ENCODE measurements at places on chromosomes 7 and 10.

- DNase-seq = no peak
Measured at GRCh38 chr7:101754424-101755159, 62.8 kb upstream of the CUX1 start.

GRCh38 chr10:24254180-24254579 lies 45.2 kb downstream of the KIAA1217 start:
- DNase-seq = no peak

GRCh38 chr10:43904844-43905243 lies 256.2 kb upstream of the ZNF32 start:
- no peak for DNase-seq

DNA sequence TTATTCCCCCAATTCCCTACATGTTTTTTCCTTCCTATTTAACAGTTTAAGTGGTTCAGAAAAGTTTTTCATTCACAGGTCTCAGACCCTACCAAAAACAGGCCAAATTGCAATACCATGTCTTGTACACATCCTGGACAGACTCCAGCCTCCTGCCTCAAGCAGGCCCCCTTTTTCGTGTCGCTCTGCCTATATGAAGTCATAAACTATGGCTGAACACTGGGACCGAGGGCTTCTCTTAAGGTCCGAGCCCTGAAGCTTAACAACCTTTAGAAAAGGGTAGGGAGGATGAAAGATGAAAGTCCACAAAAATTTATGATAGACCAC lies 1.4 kb downstream of the FBXW4 start:
- no peak for DNase-seq

DNA sequence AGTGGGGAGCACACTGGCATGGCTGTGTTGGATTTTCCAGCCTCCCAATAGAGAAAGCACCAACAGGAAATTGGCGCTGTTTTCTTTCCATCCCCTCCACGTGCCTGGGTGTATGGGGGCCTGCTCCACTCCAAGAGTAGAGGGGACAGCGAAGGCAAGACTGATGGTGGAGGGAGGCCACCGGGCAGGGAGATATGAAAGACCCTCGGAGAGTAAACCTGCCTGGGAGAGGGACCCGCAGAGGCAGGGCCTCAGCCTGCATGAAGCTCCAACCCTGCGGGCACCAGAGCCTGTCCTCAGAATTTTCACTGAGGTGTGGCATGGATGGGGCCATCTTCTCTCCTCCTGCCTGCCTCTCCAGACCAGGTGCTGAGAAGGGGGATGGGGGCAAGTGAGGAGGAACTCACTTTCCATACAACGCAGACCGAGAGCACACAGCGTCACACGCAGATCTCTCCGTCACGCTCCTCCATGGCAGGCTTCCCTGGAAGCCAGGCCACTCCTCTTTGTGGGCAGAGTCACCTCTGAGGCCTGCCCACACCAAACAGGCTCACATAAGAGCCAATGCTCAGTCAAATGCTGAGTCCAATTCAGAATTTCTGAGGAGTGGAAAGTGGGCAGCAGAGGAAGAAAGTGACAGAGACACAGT lies 18.8 kb downstream of the ANXA11 start:
- no peak for DNase-seq

- DNase-seq = no peak
Measured at GRCh38 chr7:129168231-129169021, 20.0 kb upstream of the SMO start.

GRCh38 chr10:6200734-6201515 lies 1.8 kb upstream of the PFKFB3 start:
- no peak for DNase-seq

- DNase-seq = no peak
Measured at GRCh38 chr7:25863005-25863728, 288.8 kb upstream of the NFE2L3 start.

- DNase-seq = no peak
Measured at GRCh38 chr10:15453457-15453856, 82.4 kb upstream of the FAM171A1 start.

DNA sequence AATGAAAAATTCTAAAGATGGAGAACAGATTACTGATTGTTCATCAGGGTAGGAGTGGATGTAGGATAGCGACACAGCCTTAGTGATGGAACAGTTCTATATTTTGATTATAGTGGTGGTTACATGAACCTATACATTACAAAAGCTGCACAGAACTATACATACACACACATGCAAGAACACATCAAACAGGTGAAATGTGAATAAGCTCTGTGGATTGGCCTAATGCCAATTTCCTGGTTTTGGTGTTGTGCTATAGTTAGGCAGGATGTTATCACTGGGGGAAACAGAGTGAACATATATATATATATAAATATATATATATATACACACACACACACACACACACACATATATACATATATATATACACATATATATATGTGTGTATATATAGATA lies 76.4 kb upstream of the PIK3CG start:
- no peak for DNase-seq

- DNase-seq = no peak
Measured at GRCh38 chr7:28503396-28503795, 91.1 kb downstream of the CREB5 start.

GRCh38 chr7:65307651-65308299 lies 65.9 kb upstream of the ZNF92 start:
- peak; percentile 50 for DNase-seq

GRCh38 chr10:34808801-34809745 lies 6.0 kb downstream of the PARD3 start:
- DNase-seq = peak; percentile 11

- DNase-seq = no peak
Measured at GRCh38 chr10:11457336-11457735, 154.1 kb downstream of the USP6NL start.

- DNase-seq = no peak
Measured at GRCh38 chr10:59757966-59758365, 4.7 kb upstream of the MRLN start.

DNA sequence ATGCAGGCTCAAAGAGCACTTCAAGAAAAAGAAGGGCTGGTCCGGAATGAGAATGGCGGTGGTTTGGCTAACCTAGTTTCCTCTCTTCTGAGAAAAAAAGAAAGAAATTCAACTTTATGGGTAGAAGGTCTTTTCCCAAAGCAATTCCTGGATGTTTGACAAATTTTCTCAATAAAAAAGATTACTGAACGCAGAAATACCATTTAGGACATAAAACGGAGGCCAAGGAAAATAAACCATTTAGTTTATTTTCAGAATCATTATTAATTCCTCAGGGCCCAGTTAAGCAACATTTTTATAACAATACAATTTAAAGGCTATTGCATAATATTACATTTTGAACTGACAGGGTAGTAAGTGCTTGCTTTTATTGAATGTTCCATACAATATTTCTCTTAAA lies 284.6 kb upstream of the ANKRD30A start:
- no peak for DNase-seq

DNA sequence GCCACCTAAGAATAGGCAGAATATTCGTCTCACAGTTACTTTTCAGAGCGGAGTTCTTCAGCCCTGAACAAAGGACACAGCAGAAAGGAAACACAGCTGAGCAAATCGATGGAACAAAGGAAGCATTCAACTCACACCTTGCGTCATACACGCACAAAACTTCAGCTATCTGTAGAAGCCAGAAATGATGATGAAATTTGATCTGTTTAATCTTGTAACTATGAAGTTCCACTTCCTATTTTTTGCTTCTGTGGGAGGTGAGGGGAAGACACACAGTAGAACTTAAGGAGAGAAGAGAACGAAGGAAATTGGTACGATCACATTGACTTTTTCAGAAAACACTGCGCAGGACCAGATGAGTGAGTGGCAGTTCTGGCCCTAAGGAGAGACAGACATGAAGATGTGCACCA lies 26.2 kb downstream of the FAM171A1 start:
- peak; percentile 25 for DNase-seq

GRCh38 chr10:11560076-11560709 lies 51.3 kb downstream of the USP6NL start:
- DNase-seq = no peak

DNA sequence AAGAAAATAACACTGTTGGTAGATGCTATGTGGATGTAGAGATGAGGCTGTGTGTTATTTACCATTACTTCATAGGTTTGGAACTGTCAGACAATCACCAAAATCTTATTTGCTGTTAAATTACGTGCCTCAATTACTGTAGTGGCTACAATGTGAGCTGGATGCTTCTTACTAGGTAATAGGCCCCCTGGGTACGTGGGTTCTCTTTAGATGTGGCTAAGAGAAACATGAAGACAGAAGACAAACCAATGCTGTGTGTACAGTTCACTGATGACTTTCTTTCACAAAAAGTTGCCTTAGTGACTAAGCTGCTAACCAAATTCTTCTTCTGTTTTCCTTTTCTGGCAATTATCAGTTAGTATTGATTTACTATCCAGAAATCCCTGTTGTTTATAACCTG lies 144.6 kb downstream of the SEMA3E start:
- DNase-seq = no peak

- no peak for DNase-seq
Measured at GRCh38 chr7:117916309-117916708, 43.1 kb upstream of the CTTNBP2 start.

DNA sequence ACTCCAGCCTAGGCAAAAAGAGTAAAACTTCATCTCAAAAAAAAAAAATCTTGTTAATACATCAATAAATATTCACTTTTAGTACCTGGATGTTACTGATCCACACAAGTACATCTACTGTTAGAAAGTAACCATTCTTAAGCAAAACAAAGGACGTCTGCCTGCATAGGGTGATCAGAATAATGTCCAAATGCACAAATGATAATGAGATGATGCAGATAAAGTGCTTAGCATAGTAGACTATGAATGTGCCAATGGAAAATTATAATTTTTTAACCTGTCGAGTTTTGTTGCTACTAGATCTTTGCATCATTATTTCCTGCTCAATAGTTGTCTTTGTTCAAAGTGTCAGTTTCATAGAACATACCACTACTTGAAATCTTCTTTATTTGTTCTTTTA lies 109.6 kb upstream of the IMMP2L start:
- no peak for DNase-seq

DNA sequence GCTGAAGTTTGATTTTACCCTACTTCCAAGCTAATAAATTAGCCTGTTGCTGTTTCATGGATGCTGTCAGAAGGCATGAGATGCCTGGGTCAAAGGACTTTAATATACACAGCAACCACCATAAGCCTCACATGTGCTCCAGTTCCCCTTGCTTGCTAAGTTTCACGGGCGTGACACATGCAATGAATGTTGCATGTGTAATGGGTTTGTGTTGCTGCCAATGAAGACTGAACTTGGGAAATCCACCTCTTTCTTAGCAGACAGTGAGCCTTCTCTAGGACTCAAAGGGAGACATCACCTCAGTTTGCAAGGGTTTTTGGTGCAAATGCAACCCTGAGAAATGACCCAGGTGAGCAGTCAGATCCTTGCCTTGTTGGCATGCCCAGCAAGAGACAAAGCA lies 505.5 kb upstream of the PODXL start:
- DNase-seq = no peak

GRCh38 chr7:2702594-2702957 lies 14.6 kb downstream of the AMZ1 start:
- DNase-seq = no peak

DNA sequence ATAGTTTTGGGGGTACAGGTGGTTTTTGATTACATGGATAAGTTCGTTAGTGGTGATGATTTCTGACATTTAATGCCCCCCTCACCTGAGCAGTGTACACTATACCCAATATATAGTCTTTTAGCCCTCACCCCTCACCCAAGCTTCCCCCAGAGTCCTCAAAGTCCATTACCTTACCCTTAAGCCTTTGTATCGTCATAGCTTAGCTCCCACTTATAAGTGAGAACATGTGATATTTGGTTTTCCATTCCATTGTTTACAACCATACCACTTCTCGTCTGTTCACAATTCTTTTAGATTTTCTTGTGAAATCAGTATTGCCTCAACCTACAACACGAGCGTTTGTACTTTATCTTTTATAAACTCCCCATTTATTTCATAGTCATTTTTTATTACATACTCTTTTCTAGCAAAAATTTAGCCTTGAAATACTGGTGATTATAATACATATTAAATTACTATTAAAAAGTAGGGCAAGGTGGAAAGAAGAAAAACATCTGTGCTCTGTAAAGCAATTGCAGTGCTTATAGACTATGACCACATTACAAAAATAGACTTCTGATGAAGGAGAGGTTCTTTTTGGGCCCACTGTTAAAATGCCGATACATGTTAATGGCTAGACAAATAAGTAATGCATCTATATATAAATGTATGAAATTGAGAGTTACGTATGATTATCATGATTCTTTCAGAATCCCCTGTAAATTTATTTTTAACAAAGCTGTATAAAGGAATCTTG lies 164.8 kb downstream of the THSD7A start:
- DNase-seq = no peak

GRCh38 chr10:44828508-44829142 lies 82.5 kb upstream of the TMEM72 start:
- no peak for DNase-seq

DNA sequence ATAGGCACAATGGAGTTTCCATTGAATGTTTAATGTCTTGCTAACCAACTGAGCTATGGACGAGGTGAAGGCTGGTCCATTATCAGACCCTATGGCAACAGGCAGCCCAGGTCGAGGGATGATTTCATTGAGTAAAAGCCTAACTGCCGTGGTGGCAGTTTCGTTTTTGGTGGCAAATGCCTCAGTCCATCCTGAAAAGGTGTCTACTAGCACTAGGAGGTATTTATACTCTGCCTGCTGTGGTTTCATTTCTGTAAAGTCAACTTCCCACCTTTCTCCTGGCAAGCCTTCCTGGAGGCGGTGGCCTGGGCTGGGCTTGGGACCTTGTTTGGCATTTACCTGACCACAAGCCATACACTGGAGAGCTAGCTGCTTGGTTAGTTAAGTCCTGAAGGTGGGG lies 75.8 kb downstream of the PRR15 start:
- DNase-seq = no peak

- no peak for DNase-seq
Measured at GRCh38 chr10:107054469-107055156, 109.9 kb downstream of the SORCS1 start.

DNA sequence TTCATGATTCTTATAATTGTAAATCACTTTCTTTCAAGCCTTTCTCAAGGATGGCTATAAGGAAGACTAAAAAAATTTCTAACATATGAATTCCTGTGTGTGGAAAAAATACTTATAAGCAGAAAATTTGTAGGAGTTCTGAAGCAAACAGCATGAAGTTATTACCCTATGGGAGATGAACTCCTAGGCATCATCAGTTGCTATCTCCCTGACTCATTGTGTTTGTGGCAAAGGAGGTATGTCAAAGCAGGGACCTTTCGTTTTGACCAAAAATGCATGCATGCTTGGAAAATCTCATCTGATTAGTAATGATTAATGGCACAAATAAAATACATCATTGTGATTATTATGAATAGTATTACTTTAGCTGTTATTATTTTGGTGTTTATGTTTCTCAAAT lies 59.4 kb downstream of the CALCR start:
- no peak for DNase-seq

GRCh38 chr7:157389951-157390730 lies 53.3 kb downstream of the DNAJB6 start:
- no peak for DNase-seq
